Calu3 (cell line): ENCODE measurements at places on chromosomes 7 and 10. TPM values are rescaled to one million over a fixed set of nuclear protein-coding genes. Genes with fewer than 3 reads are reported as not detected.

Gene GPR15LG
- not detected in 2 replicates for total RNA-seq

Gene ADCY1
- 7.6 and 8.8 TPM in 2 replicates for total RNA-seq

GRCh38 chr10:16673443-16673842 lies 143.8 kb downstream of the RSU1 start:
- no peak for DNase-seq

DNA sequence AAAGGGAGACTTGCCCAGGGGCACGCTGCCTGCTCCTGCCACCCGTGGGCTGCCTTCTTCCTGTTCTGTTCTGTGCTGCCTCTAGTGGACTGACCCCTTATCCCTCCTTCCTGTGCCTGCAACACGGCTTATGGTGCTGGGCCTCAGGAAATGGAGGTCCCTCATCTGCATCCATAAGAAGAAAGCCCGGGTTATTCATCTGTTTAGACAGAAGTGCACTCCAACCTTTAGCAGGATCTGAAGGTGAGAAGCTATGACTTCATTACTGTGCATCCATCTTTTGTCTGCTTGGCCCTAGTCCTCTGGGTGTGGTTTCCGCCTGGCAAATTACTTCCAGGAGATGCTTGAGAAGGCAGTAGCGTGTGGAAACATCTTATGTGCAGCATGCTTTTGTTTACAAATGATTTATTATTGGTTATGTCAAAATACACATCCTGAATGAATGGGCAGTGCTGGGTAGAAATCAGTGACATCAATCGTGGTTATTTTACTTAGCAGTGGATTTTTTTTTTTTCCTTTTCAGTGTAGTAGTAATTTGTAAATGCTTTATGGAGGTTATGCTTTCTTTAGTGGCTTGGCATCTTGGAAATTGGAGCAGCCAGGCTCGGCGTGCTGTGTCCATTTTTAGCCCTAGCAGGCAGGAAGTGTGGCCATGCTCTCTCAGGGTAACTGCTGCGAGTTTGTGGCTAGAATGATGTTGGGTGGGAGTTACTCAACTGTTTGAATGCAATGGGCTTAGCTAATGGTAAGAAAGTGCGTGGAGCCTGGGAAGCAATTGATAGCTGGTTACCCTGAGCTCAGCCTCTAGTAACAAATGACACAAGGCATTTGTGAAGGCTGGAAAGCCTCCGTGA lies 12.7 kb downstream of the PTPRE start:
- no peak for DNase-seq

GRCh38 chr10:113007821-113008220 lies 57.8 kb downstream of the TCF7L2 start:
- no peak for DNase-seq

Gene PIK3AP1
- total RNA-seq: 114 and 117 TPM in 2 replicates

GRCh38 chr7:27215356-27215755 lies 15.5 kb upstream of the HOXA13 start:
- DNase-seq: no peak

Gene LOXL4
- 2.2 and 2.6 TPM in 2 replicates for total RNA-seq

- DNase-seq: no peak
These were observed 28.8 kb upstream of the OPALIN start for GRCh38 chr10:96387601-96388000.
